IMR-90 (cell line): ENCODE measurements at places on chromosomes 2 and 18. TPM values are rescaled to one million over a fixed set of nuclear protein-coding genes. Genes with fewer than 3 reads are reported as not detected.

SP5 gene
- not detected in 2 replicates for polyA plus RNA-seq

C2orf66 gene
- 0.16 and 0.27 TPM in 2 replicates for polyA plus RNA-seq

SGPP2 gene
- not detected in 2 replicates for polyA plus RNA-seq

TUBA4B gene
- not detected in 2 replicates for polyA plus RNA-seq

RESP18 gene
- polyA plus RNA-seq = not detected in 2 replicates

CFAP210 gene
- not detected in 2 replicates for polyA plus RNA-seq

EN1 gene
- not detected in 2 replicates for polyA plus RNA-seq

SLC38A11 gene
- polyA plus RNA-seq = 0.07 and 0.21 TPM in 2 replicates

CNDP1 gene
- not detected in 2 replicates for polyA plus RNA-seq

NR4A2 gene
- polyA plus RNA-seq = 2.3 and 13.6 TPM in 2 replicates

L3MBTL4 gene
- 0.02 and 0.03 TPM in 2 replicates for polyA plus RNA-seq

SLC4A5 gene
- polyA plus RNA-seq = 0.20 and 0.22 TPM in 2 replicates

FSHR gene
- not detected in 2 replicates for polyA plus RNA-seq

SCN3A gene
- polyA plus RNA-seq = 0.19 and 0.26 TPM in 2 replicates

TTL gene
- polyA plus RNA-seq = 13.4 and 18.2 TPM in 2 replicates

VPS4B gene
- polyA plus RNA-seq = 14.3 and 16.2 TPM in 2 replicates

C2orf78 gene
- polyA plus RNA-seq = 0.03 TPM in 1 of 2 replicates, not detected in the other

UNC80 gene
- polyA plus RNA-seq = not detected in 2 replicates

PARD6G gene
- 4.6 and 4.7 TPM in 2 replicates for polyA plus RNA-seq

COX5B gene
- 272 and 341 TPM in 2 replicates for polyA plus RNA-seq

ARHGAP15 gene
- not detected in 2 replicates for polyA plus RNA-seq
